ENCODE measurements at places on chromosomes 5 and 9.
A peak's percentile ranks its signal among the peaks of the same experiment; 100 is the strongest.

DNA sequence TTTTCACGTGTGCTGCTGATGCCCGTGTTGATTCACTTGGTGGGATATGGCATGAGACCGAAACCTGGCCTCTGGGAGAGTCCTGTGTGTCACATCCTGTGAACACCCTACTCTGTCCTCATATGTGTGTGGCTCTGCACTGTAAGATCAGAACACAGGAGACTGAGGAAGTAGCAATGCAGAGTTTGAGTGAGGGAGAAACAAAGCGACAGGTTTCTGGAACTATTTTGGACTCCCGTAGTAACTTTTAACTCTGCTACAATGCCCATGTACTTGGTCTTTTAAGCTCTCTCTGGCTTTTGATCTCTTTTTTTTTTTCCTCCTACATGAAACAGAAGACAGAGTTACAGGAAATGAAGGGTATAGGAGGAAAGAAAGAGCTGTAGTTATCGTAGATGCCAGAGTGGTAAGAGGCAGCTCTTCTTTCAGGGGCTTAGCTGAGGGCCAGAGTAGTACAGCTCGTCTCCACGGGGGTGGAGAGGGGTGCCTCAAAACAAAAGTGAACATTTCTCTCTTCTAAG lies 26.6 kb downstream of the GRAMD2B start:
- DNase-seq = no peak

- DNase-seq = no peak
Observed at GRCh38 chr5:143677403-143677802, 134.6 kb upstream of the HMHB1 start.

DNA sequence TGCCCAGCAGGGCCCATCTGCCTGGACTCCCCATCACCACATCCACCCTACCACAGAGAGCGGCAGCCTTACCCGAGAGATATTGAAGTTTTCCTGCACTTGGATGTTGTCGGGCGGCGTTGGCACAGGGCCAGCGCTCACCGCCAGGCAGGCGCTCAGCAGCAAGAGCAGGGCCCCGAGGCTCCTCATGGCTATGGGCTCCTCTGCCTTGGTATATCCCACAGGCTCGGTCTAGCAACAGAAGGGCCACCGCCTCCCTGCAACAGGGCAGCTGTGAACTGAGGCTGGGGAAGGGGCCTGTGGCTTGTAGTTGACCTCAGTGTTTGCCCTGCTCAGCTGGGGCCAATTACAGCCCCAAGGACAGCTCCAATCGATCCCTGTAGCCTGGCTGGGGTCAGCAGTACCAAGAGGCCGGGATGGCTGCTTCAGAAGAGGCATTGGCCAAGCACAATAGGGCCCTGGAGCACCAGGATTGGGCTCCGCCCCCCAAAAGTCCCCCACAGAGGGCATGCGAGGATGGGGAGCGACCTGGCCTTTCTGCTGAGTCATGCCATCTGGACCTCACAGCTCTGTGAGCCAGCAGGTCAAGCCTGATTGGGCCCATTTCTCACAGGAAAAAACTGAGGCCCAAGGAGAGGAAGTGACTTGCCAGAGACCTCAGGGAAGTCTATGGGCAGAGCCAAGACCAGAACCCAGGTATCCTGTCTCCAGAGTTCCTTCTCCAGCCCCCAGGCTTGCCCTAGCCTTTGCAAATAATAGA lies at the start of gene AMBP:
AMBP (minus strand) TSS at position 280 of the 760 bp plus-strand sequence; CDS start at position 189, 91 bp downstream.
- DNase-seq = peak; percentile 18

DNA sequence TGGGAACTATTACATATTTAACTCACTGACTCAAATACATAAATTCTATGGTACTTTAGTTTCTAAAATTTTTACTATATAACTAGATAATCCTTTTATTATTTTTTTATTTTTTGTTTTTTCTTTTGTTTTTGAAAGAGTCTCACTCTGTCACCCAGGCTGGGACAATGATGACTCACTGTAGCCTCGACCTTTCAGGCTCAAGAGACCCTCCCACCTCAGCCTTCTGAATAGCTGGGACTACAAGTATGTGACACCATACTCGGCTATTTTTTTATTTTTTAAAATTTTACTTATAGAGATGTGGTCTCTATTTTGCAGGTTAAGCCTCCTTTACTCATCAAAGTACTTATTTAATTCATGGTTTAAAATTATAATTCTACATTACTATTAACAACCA lies 92.2 kb upstream of the SLCO4C1 start:
- no peak for DNase-seq

GRCh38 chr5:50962934-50963872 lies 296.8 kb downstream of the PARP8 start:
- DNase-seq = peak; percentile 98

- DNase-seq = no peak
Observed at GRCh38 chr5:69364850-69365249, 4.5 kb downstream of the AK6 start.

- no peak for DNase-seq
Observed at GRCh38 chr9:122212473-122213004, 16.2 kb downstream of the LHX6 start.

DNA sequence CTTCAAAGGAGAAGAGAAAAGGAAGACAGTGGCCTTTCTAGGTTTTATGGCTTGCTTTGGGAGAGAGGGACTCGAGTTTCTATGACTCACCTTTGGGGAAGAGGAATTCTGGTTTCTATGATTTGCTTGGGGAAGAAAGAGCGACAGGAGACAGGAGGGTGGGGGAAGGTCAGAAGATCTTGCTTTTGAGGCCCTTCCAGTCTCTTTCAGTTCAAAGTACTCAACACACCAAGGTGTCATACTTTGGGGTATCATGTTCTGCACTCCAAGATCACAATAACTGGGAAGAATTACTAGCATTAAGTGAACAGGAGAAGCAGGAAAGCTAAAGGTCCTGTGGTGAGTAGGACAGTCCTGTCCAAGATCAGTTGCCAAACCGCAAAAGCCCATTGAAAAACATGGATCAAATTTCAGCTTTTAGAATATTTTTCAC lies 324.5 kb downstream of the ARHGEF28 start:
- no peak for DNase-seq

DNA sequence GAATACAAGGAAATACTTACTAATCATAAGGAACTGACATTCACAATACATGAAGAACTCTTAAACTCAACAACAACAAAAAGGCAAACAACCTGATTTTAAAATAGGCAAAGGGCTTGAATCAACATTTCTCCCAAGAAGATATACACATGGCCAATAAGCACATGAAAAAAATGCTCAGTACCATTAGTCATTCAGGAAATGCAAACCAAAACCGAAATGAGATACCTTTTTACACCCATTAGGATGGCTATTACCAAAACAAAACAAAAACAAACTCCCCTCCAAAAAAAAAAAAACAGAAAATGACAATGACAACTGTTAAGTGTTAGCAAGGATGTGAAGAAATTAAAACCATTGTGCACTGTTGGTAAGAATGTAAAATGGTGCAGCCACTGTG lies 104.1 kb upstream of the ZNF462 start:
- DNase-seq = no peak

DNA sequence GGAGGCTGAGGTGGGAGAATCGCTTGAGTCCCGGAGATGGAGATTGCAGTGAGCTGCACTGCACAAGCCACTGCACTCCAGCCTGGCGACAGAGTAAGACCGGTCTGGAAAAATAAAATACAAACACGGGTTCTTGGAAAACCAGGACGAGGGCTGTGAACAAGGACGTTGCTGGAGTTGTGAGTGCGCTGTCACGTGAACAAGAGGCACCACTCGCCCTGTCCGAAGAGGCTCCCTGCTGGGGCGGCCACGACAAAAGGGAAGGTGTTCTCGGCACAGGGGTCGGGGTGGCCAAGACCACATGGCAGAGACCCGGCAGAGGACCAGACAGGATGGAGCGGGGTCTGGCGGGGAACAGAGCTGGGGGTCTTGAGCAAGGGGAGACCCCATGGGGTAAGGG lies 30.6 kb upstream of the UBAC1 start:
- peak; percentile 39 for DNase-seq

GRCh38 chr5:84113246-84114105 lies 271.2 kb downstream of the EDIL3 start:
- DNase-seq = peak; percentile 99

- peak; percentile 19 for DNase-seq
Observed at GRCh38 chr9:128285033-128285784, 9.1 kb downstream of the SWI5 start.

DNA sequence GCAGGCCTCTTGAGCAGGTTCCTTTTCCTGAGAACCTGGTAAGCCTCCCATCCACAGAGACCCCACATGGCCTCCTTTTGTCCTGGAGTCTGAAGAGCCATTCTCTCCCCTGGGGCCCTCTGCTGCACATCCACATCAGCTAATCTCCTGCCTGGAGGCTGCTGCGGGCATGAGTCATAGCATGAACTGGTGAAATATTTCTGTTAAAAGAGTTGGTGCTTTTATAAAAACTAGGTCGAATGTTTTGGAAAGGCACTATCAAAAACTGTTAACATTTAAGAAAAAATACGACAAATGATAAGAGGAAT lies 399.4 kb downstream of the CTNND2 start:
- DNase-seq = peak; percentile 6

- DNase-seq = no peak
Observed at GRCh38 chr9:35035851-35036701, 36.3 kb downstream of the VCP start.

DNA sequence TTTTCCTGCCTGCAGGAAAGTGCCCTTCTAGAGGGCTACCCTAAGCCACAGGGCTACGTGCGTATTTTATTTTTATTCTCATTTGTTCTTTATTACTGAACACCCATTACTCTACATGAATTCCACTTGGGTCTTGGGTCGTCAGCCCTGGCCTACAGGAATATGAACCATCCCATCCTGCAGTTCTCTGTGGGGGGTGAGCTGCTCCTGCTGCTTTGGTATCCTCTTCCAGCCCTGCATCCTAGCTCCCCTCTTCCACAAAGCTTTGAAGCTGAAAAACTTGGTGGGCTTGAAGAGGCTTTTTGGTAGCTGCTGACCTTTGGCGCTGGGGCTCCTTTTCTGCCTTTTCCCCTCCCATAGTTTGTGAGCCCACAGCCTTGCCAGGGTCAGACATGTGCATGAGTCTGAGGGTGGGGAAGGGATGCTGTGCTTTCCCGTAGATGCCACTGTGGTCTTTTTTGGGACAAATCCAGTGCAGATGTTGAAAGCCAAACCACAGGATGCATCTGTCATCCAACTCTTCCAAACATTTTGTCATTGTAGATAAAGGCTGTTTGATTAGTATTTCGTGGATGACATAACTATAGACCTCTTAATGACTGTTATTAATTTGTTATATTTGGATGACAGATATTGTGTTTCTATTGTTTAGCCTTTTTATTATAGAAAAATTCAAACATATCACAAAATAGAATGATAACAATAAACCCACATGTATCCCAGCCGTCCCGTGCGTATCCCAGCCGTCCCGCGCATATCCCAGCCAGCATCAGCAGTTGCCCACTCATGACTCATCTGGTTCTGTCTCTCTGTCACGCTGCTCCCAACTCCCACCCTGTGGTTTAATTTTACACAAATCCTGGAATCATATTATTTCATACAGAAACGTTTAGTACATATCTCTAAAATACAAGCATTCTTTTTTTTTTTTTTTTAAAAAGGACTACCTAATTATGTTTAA lies 43.9 kb downstream of the SLC46A2 start:
- DNase-seq = no peak

DNA sequence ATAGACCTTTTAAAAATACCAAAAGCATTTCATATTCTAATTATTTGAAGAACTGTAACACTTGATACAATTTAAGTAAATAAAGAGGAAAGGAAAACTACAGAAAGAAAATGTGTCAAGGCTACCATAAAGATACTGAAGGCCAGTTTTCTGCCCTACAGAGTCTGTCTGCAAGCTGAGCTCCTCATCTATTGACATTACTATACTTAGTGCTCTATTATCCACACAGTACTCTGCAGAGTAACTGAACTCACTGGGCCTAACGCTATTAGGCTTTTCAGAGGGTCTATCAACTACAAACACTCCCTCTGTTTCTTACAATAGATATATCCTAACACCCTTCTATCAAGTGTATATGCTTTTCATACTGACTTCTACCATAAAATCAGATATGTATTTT lies 57.1 kb upstream of the SUSD1 start:
- DNase-seq = no peak

DNA sequence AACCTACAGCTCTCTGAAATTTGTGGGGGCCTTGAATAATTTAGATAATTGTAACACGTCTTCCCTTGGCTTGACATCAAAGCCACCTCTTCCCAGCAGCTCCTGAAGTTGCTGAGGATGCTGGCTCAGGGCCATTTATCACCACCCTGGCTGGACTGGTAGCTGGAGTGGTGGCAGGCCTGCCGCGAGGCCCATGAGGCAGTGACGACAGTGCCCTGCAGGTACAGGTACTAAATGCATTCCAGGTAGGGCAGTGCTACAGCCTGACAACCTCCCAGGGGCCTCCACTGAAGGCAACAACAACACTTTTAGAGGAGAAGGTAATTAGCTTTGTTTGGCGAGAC lies 270.2 kb upstream of the KLF4 start:
- DNase-seq = no peak

DNA sequence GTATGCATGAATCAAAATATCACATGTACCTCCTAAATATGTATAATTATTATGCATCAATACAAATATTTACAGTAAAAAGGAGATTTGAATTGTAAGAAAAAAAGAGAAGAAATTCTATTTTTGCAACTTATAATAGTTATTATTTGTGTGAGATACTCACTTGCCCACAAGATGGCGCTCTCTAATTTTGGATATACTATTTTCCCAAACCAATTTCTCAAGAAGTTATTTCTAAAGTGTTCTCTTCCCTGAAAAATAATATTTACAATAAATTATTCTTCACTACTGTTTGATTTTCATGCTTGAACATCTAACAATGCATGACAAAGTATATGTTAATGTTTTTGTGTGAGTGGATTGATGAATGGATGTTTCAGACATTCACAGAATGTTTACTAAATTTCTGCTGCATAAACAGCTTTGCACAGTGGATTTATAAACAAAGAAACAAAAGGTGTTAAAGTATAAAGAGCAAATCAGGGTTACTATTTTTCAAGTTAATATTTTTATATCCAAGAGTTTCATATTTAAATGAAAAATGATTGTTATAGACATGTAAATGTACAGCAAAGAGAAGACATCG lies 503.4 kb downstream of the PDE4D start:
- DNase-seq = peak; percentile 71

DNA sequence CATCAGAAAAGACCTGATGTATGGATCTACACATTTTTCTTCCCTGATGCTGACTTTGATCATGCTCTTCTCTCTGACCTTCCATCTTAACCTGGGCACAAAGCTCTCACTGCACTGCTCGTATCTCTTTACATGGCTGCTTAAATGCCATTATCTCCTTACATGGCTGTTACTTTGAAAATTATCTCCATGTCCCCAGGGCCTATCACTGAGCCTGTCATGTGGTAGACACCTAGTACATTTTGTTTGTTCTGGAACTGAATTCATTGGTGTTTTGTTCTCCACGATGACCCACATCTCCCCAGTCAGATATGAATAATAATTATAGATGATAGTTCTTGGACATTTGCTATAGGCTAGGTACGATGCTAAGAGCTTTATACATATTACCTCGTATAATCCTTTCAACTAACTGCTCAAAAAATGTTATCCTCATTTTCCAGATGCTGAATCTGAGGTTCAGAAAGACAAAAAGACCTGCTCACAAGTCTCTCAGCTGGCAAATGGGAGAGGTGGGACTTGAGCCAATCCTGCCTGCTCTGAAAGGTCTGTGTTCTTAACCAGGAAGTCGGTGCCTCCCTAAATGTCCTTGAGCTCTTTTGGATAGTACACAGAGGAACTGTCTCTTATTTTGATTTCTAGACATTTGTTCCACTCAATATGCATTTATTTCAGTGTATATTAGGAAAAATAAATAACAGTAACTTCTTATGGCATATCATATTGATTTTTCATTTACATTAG lies 9.8 kb upstream of the CPEB4 start:
- DNase-seq = peak; percentile 57
